ENCODE measurements at places on chromosomes 13 and 19. TPM values are rescaled to one million over a fixed set of nuclear protein-coding genes. Genes with fewer than 3 reads are reported as not detected.
A peak's percentile ranks its signal among the peaks of the same experiment; 100 is the strongest.

DNA sequence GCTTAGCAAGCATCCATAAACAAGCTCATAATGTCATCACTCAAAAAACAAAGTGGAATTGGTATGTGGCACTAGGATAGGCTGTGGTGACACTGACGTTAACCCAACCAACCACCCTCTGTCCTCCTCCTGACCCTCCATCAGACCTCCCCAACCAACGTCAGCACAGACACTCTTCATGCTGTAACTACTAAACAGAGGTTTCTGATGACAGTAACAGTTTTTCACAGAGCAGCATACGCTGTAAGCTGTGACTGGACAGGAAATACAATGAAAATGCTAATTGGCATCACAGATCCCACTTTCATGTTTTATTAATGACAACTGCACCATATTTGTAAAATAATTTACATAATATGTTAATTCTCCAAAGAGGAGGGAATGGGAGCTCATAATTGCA, 238.0 kb downstream of the IRS2 start:
- no peak overlapping the region for H3K27ac ChIP-seq
- H3K4me3 ChIP-seq = no peak overlapping the region
- peaks cover 7% of the 10 kb centered on the region for H3K27me3 ChIP-seq
- no peak for DNase-seq

DNA sequence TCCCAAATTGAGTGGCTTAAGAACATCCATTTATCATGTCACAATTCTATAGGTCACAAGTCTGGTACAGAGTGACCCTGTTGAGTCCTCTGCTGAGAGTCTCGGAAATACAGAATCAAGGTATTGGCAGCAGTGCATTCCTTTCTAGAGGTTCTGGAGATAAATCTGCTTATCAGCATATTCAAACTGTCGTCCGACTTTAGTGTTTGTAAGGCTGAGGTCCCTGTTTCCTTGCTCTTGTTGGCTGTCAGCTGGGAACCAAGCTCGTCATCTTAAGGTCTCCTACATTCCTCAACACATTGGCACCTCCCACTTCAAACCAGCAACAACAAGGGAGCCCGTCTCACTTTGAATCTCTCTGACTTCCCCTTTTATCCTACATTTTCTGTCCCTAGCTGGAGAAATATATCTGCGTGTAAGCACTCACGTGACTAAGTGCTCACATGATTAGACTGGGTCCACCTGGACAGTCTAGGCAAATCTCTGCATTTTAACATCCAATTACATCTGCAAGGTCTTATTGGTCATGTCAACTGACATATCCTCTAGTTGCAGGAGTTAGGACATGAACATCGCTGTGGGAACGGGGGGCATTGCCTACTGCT, 886.8 kb downstream of the PCDH9 start:
- no peaks in the 10 kb centered on the region for H3K36me3 ChIP-seq
- no peak overlapping the region for H3K4me3 ChIP-seq
- no peak for DNase-seq
- H3K4me1 ChIP-seq = no peaks in the 10 kb centered on the region
- H3K27ac ChIP-seq = no peak overlapping the region

GRCh38 chr13:37230346-37230745, 124.9 kb upstream of the CSNK1A1L start:
- DNase-seq = no peak
- no peak overlapping the region for H3K4me3 ChIP-seq
- no peaks in the 10 kb centered on the region for H3K36me3 ChIP-seq

GRCh38 chr13:46288570-46289259, 77.0 kb downstream of the LRRC63 start:
- H3K36me3 ChIP-seq = no peaks in the 10 kb centered on the region
- no peaks in the 10 kb centered on the region for H3K27me3 ChIP-seq
- no peak for DNase-seq
- no peak overlapping the region for H3K4me3 ChIP-seq

- H3K36me3 ChIP-seq = no peaks in the 10 kb centered on the region
- H3K4me3 ChIP-seq = peak within 1 kb of the TSS; percentile 81
- H3K27me3 ChIP-seq = peaks cover 2% of the 10 kb centered on the region
These were observed at the start of gene SLC5A5 for GRCh38 chr19:17871878-17872250. Gene SLC5A5, plus strand, starts transcription at chr19:17871945. Its CDS starts 375 bp downstream, at chr19:17872320.

- H3K4me1 ChIP-seq = peaks cover 11% of the 10 kb centered on the region
- peaks cover 7% of the 10 kb centered on the region for H3K27me3 ChIP-seq
- H3K27ac ChIP-seq = peak overlapping the region; percentile 54
These were observed 42.5 kb upstream of the C13orf42 start for GRCh38 chr13:51153527-51153926.

GRCh38 chr13:84399320-84400085, 517.2 kb upstream of the SLITRK1 start:
- no peak overlapping the region for H3K4me3 ChIP-seq
- no peak overlapping the region for H3K27ac ChIP-seq
- H3K4me1 ChIP-seq = no peaks in the 10 kb centered on the region

DNA sequence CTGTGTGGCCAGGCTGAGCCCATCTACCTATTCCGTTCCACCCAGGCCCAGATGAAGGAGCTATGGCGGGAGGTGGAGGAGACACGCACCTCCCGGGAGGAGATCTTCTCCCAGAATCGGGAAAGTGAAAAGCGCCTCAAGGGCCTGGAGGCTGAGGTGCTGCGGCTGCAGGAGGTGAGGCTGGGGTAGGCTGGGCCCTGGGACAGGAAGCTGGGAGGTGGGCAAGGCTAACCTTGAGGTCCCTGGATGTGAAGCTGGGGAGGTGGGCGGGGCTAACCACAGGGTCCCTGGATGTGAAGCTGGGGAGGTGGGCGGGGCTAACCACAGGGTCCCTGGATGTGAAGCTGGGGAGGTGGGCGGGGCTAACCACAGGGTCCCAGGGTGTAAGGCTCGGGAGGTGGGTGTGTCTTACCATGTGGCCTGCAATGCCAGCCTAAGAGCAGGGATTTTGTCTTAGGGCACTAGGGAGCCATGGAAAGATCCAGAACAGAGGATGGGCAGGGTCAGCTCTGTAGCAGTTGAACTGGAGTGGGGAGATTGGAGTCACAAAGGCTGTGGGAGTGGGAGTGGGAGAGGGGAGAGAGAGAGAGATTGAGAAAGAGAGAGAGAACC, 36.9 kb downstream of the KCNC3 start:
- H3K27ac ChIP-seq = no peak overlapping the region
- peaks cover 8% of the 10 kb centered on the region for H3K27me3 ChIP-seq
- H3K4me3 ChIP-seq = no peak overlapping the region
- no peaks in the 10 kb centered on the region for H3K36me3 ChIP-seq
- H3K4me1 ChIP-seq = no peaks in the 10 kb centered on the region
- no peak for DNase-seq

Gene DHRS12
- total RNA-seq = 3.1 TPM

Gene ZNF835
- 0.09 TPM for total RNA-seq
